ENCODE measurements at places on chromosomes 2 and 18. TPM values are rescaled to one million over a fixed set of nuclear protein-coding genes. Genes with fewer than 3 reads are reported as not detected.

The STPG4 gene
- total RNA-seq: not detected

The HNMT gene
- total RNA-seq: 0.53 TPM

The SLC8A1 gene
- total RNA-seq: 0.40 TPM

The VSNL1 gene
- total RNA-seq: not detected
